ENCODE measurements at places on chromosomes 3 and 15. TPM values are rescaled to one million over a fixed set of nuclear protein-coding genes. Genes with fewer than 3 reads are reported as not detected.

MYRIP gene
- total RNA-seq: 12.5 TPM

GRCh38 chr15:52731732-52732470 lies 52.7 kb upstream of the ATOSA start:
- no peak overlapping the region for H3K4me3 ChIP-seq
- no peaks in the 10 kb centered on the region for H3K36me3 ChIP-seq
- no peak for DNase-seq
- no peaks in the 10 kb centered on the region for H3K4me1 ChIP-seq
- H3K27me3 ChIP-seq: no peaks in the 10 kb centered on the region
- H3K27ac ChIP-seq: no peak overlapping the region

DNA sequence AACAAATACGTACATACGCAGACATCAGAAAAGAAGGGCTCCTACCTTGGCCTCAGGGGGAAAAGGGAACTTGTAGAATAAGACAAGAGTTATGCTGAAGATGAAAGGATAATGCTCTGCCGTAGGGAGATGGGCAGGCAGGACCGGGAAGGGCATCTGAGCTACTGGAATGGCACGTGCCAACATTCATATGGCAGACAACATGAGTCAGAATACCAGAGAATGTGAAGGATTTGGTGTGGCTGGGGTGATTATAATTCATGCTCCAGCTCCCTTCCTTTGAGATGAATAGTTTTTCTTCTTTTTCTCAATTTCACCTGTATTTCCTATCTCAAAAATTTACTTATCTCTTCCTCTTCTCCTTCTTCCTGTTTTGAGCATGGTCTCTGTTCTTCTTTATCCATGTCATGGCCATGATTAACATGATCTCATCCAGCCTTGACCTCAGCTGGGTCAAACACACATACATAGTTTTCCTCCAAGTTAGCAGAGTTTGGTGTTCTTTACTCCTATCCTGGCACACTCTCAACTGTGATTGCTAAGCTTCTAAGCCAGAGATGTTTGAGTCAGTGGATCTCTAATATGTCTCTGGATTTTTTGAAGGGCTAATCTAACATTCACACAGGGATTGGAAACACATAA lies 507.0 kb downstream of the FOXP1 start:
- peaks cover 3% of the 10 kb centered on the region for H3K27me3 ChIP-seq
- H3K36me3 ChIP-seq: no peaks in the 10 kb centered on the region
- no peak overlapping the region for H3K4me3 ChIP-seq
- no peak for DNase-seq

DNA sequence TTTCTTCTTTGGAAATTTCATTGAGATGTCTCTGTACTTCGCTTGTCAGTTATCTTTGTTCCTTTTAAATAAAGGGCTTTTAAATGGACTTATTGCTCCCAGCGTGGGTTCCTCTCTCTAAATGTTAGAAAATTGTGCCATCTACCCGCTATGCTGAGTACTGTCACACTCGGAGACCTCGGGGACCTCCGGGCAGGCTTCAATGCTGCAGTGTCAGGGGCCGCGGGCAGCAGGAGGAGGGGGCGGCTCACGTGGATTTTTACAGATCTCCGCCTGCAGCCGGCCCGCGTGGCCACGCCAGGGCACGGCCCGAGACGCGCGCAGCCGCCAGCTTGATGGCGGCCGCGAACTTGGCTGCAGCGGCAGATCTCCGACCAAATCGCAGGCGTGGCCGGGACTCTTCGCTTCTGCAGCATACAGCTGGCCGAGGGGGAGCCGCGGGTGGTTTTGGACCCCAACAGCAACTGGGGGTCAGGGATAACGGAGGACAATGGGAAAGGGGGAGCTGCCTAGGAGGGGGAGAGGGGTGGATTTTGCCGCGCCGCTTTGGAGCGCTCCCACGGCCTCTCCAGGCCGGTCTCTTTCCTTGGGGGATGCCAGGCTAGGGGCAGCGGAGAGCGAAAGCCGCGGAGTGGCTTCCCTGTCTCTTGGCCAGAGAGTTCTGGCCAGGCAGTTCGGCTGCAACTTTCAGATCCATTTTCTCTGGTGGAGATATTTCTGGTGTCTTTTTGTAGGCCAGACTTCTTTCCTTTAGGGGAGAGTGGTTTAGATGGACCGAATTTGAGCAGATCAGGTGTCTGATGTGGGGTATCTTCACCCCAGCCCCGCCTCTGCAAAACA lies 15.3 kb downstream of the NR2F2 start:
- peak overlapping the region; percentile 89 for H3K27ac ChIP-seq
- peak; percentile 93 for DNase-seq
- H3K4me3 ChIP-seq: peak overlapping the region; percentile 88
- H3K36me3 ChIP-seq: peaks cover 16% of the 10 kb centered on the region

DNA sequence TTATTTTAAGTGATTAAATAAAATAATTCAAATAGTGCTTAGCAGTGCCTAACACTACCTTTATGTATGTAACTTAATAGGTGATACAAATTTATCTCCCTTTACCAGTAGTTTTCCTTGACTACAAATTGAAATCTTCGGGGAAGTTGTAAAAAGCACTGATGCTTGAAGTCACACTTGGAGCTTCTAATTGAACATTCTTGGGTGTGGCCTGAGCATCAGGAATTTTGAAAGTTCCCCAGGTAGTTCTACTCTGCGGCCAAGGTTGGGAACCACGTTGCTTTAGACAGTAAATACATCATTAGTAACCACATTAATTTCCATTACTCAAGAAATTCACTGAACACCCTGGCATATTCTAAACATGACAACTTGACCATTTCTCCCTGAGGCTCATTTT lies 351.4 kb downstream of the CNTN6 start:
- no peaks in the 10 kb centered on the region for H3K4me1 ChIP-seq
- H3K27ac ChIP-seq: no peak overlapping the region
- H3K36me3 ChIP-seq: no peaks in the 10 kb centered on the region
- DNase-seq: no peak

GRCh38 chr3:27202959-27203358 lies 166.2 kb downstream of the NEK10 start:
- no peaks in the 10 kb centered on the region for H3K27me3 ChIP-seq
- H3K36me3 ChIP-seq: no peaks in the 10 kb centered on the region
- H3K4me1 ChIP-seq: no peaks in the 10 kb centered on the region
- no peak for DNase-seq
- no peak overlapping the region for H3K4me3 ChIP-seq
- H3K27ac ChIP-seq: no peak overlapping the region

GRCh38 chr15:72372361-72372760 lies 3.5 kb downstream of the HEXA start:
- no peak for DNase-seq
- H3K36me3 ChIP-seq: peaks cover 8% of the 10 kb centered on the region
- no peaks in the 10 kb centered on the region for H3K27me3 ChIP-seq
- H3K4me1 ChIP-seq: peaks cover 6% of the 10 kb centered on the region
- H3K4me3 ChIP-seq: no peak overlapping the region
- H3K27ac ChIP-seq: no peak overlapping the region

- no peak overlapping the region for H3K27ac ChIP-seq
- no peaks in the 10 kb centered on the region for H3K36me3 ChIP-seq
- DNase-seq: no peak
- no peaks in the 10 kb centered on the region for H3K4me1 ChIP-seq
Observed at GRCh38 chr3:144178607-144179006, 207.0 kb downstream of the DIPK2A start.

DGKG gene
- total RNA-seq: 5.6 TPM

- no peak for DNase-seq
- H3K4me3 ChIP-seq: no peak overlapping the region
- H3K4me1 ChIP-seq: no peaks in the 10 kb centered on the region
- H3K27me3 ChIP-seq: no peaks in the 10 kb centered on the region
Observed at GRCh38 chr3:157956850-157957249, 149.4 kb downstream of the SHOX2 start.

CLDN18 gene
- total RNA-seq: 0.20 TPM

GRCh38 chr15:100638177-100638730 lies 35.9 kb downstream of the ASB7 start:
- H3K36me3 ChIP-seq: peaks cover 2% of the 10 kb centered on the region
- no peak for DNase-seq
- no peak overlapping the region for H3K4me3 ChIP-seq
- no peak overlapping the region for H3K27ac ChIP-seq

DNA sequence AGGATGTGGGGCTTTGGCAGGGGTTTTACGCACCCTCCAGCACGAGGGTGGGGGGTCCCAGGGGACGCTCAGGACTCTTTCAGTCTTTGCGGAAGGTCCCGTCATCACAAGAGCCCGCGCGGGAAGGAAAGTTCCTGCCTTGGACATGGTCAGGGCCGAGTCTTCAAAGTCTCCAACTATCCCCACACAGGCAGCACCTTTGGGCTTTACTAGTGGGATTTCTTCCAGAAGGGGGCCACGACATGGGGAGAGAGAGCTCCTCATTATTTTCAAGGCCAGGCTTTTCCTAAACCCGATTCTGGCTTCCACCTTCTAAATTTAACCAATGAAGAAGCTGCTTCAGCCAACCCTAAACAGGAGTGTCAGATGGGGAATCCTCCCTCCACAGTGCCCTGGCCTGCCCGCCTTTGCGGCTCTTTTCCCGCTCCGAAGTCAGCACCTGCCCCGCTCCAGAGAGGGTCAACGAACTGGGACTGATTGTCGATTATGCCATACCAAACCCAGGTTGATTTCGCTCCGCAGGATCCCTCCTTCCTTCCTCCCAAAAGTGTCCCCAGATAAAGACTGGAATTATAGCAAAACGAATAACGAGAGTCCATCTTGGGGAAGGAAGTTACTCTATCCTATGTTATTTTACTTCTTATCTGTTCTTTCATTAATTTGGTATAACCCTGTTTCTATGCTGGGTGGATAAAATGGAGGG lies 11.0 kb downstream of the SHOX2 start:
- H3K36me3 ChIP-seq: no peaks in the 10 kb centered on the region
- no peak for DNase-seq
- H3K4me3 ChIP-seq: no peak overlapping the region

DNA sequence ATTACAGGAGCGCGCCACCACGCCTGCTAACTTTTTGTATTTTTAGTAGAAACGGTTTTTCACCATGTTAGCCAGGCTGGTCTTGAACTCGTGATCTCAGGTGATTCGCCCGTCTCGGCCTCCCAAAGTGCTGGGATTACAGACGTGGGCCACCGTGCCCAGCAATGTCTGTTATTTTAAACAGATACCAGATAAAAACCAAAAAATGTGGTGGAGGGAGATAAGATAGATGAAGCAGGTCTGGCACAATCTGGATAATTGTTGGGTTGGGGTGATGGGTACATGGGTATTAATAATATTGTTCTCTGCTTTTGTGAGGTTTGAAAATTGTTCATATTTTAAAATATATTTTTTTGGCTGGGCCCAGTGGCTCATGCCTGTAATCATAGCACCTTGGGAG lies 4.7 kb downstream of the RNF111 start:
- DNase-seq: no peak
- no peak overlapping the region for H3K27ac ChIP-seq
- H3K27me3 ChIP-seq: no peaks in the 10 kb centered on the region

- H3K4me3 ChIP-seq: no peak overlapping the region
- no peaks in the 10 kb centered on the region for H3K36me3 ChIP-seq
- H3K27ac ChIP-seq: no peak overlapping the region
Observed at GRCh38 chr3:143218166-143218835, 98.7 kb downstream of the CHST2 start.

DNA sequence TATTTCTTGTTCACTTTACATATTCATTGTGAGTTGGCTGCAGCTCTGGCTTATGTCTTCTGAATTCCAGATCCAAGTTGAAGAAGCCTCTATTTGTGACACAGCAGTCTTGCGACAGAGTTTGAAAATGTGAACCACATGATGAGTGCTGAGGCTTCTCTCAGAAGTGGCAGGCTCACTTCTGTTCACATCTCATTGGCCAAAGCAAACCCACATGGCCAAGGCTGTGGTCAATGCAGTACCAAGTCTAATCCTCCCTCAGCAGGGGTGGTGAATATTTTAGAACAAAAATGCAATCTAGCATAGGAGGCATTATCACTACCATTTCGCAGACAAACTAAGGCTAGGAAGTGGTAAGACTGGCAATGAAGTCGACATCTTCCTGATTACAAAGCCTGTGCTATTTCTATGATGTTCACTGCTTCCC lies 45.2 kb downstream of the CDCP1 start:
- H3K27me3 ChIP-seq: no peaks in the 10 kb centered on the region
- no peak overlapping the region for H3K27ac ChIP-seq
- no peaks in the 10 kb centered on the region for H3K36me3 ChIP-seq
- no peak overlapping the region for H3K4me3 ChIP-seq

- H3K4me3 ChIP-seq: no peak overlapping the region
- no peaks in the 10 kb centered on the region for H3K4me1 ChIP-seq
- no peak for DNase-seq
- H3K27me3 ChIP-seq: no peaks in the 10 kb centered on the region
Observed at GRCh38 chr3:147864754-147865354, 455.7 kb downstream of the ZIC1 start.

ITGB5 gene
- total RNA-seq: 32.3 TPM

DNA sequence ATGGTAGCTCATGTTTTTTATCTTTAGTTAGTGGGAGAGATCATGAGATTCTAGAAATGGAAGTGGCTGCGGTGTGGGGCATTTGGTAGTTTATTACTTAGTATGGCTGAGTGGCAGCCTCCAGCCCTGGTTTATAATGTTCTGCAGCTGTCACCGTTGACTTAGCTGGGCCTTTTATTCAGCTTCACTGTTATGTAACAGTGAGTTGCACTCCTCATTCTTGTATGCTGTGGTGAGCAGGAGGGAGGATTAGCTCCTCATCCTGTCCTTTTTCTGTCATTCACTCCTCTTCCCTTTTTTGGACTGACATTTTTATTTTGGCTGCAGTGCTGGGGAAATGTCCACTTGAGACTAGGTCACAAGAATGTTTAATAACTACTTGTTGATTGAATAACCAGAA lies 29.5 kb downstream of the RAD54L2 start:
- H3K4me3 ChIP-seq: no peak overlapping the region
- no peaks in the 10 kb centered on the region for H3K4me1 ChIP-seq
- no peak overlapping the region for H3K27ac ChIP-seq
- H3K36me3 ChIP-seq: peaks cover 7% of the 10 kb centered on the region

DNA sequence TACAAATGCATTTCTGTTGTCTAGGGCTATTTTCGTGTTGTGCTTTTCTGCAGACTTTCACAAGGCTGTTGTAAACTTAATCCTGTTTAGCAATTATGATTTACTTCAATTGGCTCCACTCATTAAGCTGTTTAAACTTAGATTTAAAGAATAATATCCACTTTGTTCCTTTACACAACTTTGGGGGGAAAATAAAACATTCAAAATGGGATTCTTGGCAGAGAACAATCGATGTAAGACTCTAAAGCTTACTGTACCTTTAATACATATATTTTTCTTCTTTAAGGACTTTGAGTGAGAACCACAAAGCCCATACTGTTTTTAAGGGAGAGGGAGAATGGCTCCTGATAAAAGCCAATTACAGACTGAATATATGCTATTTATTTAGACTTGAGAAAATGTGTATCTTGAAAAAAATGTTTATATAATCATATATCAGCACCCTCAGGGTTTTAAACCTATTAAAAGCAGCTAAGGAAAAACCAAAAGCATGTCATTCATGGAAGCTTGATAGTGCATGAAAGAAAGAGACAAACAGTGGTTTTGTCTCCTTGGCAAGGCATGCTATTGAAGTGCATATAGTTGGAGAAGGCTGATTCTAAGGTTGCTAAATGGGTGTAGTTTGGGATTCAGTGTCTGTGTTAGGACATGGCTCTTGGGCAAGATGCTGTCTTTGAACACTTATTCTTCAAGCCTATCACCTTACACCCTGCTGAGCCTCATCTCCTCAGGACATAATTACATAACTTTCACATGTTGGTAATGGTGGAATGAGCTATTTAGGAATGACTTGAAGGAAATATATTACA lies 293.4 kb upstream of the TBC1D5 start:
- DNase-seq: no peak
- no peaks in the 10 kb centered on the region for H3K27me3 ChIP-seq
- no peak overlapping the region for H3K27ac ChIP-seq
- no peaks in the 10 kb centered on the region for H3K36me3 ChIP-seq

KCNAB1 gene
- 10.1 TPM for total RNA-seq
